Mesenteric fat pad (tissue), 1 donor: ENCODE measurements at places on chromosomes 3 and 15. TPM values are rescaled to one million over a fixed set of nuclear protein-coding genes. Genes with fewer than 3 reads are reported as not detected.

Gene CNTN3
- total RNA-seq = 4.0 TPM

Gene CTXND1
- total RNA-seq = not detected

Gene CCRL2
- total RNA-seq = 8.8 TPM

Gene CLDN18
- total RNA-seq = not detected

Gene SOX14
- total RNA-seq = not detected

- DNase-seq = no peak
Measured at GRCh38 chr3:42410370-42411131, at the start of gene LYZL4. Gene LYZL4, minus strand, starts transcription at chr3:42410610. Its CDS starts 3,359 bp downstream, at chr3:42407251.

- DNase-seq = no peak
Measured at GRCh38 chr3:151008699-151009098, 36.2 kb upstream of the CLRN1 start.

DNA sequence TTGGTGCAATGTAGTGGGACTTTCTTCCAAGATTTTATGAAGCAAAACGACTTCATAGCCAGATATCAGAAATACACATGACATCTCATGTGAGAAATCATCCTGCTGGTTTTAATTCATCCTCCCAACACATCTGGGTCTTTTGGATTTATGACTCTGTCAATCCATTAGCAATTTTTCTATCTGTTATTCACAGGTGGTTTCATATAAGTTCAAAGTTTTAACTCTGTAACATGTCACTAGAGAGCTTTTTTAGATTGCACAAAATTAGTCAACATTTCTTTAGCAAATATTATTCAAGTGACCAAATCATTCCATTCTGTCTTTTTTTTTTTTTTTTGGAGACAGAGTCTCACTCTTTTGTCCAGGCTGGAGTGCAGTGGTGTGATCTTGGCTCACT, 30.4 kb downstream of the SQOR start:
- no peak for DNase-seq

DNA sequence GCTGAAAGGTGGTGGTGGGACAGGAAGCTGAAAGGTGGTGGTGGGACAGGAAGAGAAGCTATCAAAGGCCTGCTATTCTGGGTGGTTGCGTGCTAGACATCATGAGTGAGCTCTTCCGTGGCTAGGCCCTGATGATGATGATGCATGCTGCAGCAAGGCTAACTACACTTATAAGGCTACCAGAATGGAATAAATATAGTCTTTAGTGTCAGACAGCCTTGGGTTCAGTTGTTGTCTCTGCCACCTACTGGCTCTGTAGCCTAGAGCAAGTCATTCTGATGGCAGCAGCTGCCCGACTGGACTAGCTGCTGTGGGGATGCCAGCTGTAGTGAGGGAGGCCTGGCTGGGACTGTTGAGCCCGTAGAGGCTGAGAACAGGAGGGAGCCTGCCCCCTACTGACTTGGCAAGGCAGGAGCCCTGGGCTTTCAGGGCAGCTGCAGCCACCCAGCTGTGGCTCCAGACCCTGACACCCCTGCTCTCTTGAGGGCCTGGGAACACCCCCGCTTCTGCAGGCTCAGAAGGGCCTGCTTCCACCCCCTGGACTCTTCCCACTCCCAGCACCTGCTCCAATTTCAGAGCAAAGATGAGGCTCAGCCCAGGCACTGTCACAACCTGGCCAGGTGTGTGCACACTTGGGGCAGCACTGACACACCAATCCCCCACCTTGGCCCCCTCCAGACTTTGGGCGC, 21.4 kb upstream of the ZBED2 start:
- DNase-seq = no peak

DNA sequence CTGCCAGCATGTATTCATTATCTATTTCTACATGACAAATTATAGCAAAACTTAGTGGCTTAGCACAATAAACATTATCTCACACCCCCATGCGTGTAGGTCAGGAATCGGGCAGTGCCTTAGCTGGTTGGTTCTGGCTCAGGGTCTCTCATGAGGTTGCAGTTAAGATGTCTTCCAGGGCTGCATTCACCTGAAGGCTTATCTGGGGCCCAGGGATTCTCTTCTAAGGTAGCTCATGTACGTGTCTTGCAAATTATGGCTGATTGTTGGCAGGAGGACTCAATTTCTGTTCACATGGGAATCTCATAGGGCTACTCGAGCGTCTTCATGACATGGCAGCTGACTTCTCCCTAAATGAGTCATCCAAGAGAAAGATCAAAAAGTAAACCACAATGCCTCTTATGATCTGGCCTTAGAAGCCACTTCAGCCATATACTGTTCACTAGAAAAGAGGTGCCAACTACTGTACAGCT, 42.9 kb upstream of the TSC22D2 start:
- DNase-seq = no peak

DNA sequence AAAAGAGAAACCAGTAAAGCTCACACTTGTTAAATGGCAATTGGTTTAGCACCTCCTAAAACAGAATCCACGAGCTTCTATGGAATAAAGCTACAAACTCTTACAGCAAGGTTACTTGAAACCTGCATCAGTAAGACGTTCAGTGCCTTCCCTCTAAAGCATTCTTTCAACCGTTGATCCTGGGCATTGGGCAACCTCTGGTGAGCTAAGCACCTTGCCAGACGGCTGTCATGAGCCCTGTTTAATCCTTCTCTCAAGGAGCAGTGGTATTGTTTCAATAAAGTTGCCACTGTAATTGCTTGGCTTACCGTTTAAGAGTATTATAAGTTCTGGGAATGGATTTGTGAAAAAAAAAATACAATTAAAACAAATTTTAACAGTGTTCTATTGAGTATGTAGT, 75.0 kb downstream of the COL8A1 start:
- DNase-seq = no peak

GRCh38 chr3:40828741-40829415, 304.1 kb downstream of the ZNF621 start:
- no peak for DNase-seq

- DNase-seq = no peak
Measured at GRCh38 chr3:13022348-13023234, 50.6 kb downstream of the IQSEC1 start.

DNA sequence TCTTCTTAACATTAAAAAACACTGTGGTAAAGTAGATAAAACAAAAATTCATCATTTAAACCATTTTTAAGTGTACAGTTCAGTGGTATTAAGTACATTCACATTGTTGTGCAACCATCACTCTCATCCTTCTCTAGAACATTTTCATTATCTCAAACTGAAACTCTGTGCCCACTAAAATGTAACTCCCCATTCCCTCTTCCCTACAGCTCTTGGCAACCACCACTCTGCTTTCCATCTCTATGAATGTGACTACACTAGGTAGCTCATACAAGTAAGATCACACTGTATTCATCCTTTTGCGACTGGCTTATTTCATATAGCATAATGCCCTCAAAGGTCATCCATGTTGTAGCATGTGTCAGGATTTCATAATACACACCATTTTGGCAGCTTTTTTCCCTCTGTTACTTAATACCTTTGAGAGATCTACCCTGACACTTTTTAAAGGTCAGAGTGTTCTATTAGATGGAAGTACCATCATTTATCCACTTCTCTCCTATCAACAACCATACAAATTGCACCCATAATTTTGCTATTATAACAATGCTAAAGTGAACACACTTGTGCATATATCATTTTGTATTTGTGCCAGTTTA, 42.9 kb upstream of the FRMD4B start:
- no peak for DNase-seq

DNA sequence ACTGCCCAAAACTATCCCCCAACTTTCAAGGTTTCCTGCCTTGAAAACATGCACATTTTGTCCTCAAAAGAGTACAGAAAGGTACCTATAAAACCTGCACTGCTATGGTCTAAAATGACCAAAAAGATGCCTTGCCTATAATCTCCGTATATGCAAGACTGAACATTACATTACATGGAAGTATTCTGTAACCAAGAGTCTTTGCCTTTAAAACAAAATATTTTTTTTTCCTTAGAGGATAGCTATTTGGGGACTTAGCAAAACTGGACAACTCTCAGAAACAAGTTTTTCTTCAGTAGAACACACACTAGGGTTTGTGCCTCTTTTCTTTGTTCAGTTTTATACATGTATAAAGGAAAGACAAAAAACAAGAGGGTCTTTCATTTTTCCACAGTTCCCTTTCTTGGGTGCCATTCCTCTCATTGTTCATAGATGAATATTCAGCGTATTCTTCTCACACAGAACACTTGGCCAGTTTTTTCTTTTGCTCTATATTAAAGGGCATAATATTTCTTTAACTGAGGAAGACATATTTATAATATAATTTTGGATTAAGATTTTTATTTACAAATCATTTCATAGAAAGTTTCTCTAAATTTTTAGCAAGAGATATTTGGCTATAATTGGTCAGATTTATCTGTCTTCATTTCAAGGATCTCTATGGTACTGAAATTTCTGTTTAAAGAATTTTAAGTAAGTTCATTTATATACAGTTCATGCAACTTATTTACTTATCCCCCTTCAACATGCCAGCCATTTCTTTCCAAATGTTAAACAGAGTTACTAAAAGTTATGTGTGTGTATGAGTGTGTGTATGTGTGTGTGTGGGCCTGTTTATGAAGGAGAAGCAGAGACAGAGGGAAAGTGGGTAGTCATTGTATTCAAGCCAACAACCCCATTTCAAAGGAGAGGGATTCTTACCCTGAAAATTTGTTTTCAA, 142.6 kb downstream of the ZBTB20 start:
- DNase-seq = no peak

DNA sequence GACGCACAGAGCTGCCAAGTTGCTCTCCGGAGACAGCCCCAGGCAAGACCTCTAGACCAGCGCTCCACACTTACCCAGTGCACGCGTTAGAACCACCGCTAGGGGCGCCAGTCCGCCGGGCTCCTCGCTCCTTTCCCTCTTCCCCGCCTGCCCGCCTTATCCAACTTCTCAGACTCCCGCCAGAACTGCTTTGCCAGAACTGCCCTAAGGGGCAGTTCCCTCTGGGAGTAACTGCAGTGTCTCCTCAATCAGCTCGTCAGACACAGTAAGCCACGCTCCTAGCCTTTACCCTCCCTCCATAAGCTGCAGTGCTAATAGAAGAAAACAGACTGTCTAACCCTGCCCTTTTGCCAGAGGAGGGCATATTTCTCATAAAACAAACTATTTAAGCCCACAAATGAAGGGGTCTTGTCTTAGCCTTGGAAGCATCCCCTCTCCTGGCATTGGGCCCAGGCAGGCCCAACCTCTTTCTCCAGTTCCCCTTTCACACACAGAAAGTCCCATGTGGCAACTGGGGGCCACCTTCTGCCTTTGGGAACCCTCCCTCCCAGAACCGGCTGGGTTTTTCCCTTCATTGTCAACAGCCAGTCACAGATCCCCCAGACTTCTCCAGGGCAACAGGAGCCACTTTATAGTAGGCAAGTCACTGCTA, 3.7 kb downstream of the BMF start:
- DNase-seq = peak; percentile 96

DNA sequence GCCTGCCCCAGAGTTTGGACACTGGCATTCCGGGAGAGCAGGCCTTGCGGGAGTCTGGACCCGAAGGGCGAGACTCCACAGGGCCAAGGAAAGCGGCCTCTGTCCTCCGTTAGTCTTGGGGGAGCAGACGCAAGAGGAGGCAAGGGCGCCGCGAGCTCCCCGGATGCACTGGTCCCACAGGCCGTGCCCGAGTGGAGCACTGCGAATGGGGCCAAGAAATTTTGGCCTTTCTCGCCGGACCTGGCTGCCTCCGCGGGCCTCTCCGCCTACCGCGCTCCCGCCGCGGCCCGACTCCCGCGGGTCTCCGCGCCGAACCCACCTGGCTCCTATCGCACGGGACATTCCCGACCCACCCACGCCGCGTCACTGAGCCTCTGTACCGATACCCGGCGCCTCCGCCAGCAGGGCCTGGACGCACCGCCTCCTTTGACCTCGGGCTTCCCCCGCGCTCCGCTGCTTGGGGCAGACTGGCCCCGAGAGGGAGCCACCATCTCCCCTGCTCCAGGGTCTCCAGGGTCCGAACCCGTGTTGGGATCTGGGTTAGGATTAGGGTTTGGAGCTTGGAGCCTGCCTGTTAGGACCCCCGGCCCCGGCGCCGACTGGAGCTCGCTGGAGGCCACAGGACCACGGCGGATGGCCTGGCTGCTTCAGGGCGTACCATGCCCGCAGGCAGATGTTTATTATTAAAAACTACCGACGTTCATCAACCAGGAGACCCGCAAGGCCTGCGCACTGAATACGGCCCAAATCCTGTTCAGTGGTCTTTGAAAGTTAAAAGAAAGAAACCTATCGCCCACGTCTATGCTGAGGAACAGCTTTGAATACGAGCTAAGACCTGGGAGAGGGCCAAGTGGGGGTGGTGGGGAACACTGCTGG, 11.7 kb downstream of the SHOX2 start:
- DNase-seq = no peak

- no peak for DNase-seq
Measured at GRCh38 chr3:192825216-192825615, 92.4 kb downstream of the MB21D2 start.

DNA sequence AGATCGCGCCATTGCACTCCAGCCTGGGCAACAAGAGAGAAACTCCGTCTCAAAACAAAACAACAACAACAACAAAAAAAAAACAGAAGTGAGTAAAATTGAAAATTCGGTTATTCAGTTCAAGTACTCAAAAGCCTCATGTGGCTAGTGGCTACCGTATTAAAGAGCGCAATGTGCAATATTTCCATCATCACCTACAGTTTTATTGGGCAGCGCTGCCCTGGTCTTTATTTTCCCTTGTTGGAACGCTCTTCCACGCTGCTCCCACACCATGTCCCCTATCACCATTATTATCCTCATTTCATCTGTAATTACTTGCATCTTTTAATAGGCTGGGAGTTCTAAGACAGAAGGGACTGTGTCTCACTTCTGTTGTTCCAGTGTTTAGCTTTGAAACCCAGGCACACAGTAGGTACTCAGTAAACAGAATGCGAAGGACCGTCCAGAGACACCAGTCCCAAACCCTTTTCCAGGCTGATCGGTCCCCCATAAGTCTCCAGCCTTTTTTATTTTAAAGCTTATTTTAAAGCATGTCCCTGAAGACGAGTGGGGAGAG, 423 bp upstream of the HACD3 start:
- no peak for DNase-seq

- DNase-seq = no peak
Measured at GRCh38 chr3:150635526-150635925, 32.4 kb downstream of the SELENOT start.

- no peak for DNase-seq
Measured at GRCh38 chr3:20185331-20185678, 701 bp downstream of the SGO1 start.

DNA sequence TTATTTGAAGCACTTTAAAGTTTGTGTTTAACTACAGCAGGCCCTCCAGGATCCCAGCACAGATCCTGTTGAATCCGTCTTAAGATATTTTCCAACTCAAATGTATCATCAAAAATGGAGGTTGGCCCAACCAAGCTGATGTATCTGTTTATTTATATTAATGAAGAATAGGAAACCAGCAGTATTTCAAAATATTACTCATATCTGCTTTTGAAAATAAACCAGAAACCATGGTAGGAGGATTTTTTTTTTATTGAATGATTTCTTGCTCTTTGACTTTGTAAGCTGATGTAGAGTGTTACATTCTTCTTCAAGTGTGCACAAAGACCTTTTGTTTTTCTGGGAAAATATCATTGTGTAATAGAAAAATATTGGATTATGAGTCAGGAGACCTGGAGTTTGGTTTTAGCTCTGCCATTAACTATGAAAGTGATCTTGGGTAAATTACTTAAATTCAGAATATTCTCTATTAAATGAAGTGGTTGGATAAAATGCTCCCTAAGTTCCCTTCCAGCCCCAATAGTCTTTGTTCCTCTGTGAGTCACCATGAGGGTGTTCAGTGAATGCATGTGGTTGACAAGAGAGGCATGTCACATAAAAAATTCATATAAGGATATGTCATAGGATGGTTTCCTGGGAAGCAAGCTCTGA, 221.3 kb upstream of the GAP43 start:
- DNase-seq = no peak

- peak; percentile 99 for DNase-seq
Measured at GRCh38 chr3:39383881-39384664, 903 bp downstream of the SLC25A38 start.

GRCh38 chr3:8455526-8456411, 45.9 kb upstream of the LMCD1 start:
- no peak for DNase-seq
